Foreskin fibroblast (primary cell): ENCODE measurements at places on chromosomes 4 and X.

DNA sequence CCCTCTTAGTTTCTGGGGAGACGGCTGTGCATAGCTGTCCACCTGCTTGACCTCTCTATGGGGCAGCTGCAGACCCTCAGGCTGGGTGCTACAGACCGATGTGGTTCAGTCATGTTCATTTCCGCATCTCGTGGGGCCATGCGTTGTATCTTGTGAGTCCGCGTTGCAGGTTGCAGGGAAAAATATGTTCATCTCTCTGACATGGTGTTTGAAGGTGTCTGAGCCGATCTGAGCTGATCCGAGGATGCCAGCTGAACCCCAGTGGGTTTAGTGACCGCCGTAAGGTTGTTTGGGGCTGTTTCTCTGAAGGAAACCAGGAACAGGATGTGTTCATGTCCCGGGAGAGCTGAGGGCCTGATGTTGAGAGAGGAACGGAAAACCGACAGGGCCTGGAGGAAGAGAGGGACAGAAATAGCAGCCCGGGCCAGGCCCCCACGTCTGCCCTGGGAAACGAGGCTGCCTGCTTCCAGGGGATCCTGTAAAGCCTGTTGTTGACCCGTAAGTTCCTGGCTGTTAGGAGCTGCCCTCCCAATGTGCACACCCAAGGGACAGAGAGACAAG lies 9.8 kb upstream of the P2RY8 start:
- DNase-seq: no peak

- DNase-seq: no peak
Observed at GRCh38 chr4:89294573-89295269, 12.9 kb downstream of the GPRIN3 start.

DNA sequence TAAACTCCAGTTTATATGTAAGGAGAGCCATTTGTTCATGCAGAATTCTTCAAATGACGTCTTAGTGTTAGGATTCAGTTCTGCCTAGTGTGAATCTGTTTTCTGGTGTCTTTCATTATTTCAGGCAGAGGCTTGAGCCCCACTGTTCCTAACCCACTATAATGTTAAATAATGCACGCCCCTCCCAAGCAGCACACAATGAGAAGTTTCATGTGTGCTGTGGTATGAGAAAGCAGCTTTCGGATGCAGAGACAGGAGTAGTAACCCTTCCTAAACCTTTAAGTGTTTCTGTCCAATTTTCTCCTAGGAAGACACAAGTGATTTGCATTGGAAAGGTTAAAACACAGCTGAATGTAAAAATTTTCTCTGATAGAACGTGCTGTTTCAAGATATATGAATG lies 54.5 kb downstream of the TRIM2 start:
- DNase-seq: no peak

DNA sequence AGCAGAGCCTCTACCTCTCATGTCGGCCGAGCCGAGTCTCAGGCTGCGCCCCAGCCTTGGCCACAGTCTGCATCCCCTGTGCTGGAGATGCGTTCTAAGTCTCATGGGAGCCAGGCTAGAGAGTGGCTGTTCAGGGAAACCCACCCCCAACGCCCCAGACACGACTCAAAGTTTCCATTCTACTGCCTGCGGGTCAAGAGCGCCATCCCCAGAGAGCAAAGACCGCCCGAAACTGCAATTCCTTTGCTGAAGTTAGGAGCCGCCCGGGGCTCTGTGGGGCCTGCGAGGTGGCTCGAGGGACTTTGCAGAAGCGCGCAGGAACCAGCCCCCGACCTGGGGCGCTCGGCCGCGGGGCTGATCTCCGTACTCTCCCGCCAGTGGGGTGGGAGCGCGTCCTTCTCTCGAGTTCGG lies 10.0 kb upstream of the ELF4 start:
- no peak for DNase-seq

DNA sequence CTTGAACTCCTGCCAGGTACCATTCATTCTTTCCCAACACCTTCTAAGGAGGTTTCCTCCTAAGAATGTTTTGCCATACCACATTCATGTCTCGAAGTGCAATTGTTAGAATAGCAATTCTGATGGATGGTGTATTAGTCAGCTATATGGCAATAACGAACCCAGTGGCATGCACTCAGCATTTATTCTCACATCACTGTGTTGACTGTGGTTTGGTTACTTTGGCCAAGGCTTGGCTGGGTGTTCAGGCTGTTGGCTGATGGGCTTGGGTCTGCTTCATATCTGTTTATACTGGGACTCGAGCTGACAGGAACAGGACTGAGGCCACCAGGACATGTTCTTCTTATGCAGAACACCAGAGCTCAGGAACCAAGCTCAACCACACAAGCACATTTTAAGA lies 31.7 kb downstream of the PSAPL1 start:
- no peak for DNase-seq
